ENCODE measurements at places on chromosomes 16 and 17.

GRCh38 chr17:76427501-76428231 lies 25.3 kb downstream of the UBE2O start:
- no peak for DNase-seq

DNA sequence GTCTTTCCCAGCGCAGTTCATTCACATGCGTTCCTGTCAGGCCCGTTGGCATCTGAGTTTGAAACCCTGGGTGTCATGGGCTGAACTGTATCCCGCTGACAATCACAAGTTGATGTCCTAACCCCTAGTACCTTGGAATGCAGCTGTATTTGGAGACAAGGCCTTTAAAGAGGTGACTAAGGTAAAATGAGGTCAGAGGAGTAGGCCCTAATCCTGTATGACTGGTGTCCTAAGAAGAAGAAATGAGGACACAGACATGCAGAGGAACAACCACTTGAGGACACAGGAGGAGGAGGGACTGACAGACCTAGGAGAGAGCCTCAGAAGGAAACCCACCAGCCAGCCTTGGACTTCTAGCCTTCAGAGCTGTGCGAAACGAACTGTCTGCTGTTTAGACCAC lies 33.1 kb downstream of the TRPV2 start:
- DNase-seq: no peak

DNA sequence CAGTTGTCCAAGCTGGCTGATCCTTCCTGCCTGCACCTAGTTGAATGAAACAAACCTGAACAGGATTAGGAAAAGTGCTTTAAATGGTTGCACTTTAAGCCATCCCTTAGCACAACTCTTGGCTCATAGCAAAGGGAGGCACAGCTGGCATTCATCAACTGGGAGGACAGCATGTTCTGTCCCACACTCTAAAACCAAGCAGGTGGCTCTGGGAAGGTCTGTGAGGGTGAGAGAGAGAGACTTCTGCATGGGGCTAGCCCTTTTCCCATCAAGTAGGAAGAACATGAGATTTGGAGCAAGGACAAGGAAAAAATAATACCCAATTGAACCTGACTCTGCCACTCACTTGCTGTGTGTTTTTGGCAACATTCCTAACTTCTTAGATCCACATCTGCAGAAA lies 140.9 kb upstream of the CCL2 start:
- no peak for DNase-seq

GRCh38 chr16:17205279-17206211 lies 265.2 kb downstream of the XYLT1 start:
- DNase-seq: peak; percentile 5

- no peak for DNase-seq
Measured at GRCh38 chr16:21166561-21166961, 8.1 kb downstream of the LDAF1 start.

DNA sequence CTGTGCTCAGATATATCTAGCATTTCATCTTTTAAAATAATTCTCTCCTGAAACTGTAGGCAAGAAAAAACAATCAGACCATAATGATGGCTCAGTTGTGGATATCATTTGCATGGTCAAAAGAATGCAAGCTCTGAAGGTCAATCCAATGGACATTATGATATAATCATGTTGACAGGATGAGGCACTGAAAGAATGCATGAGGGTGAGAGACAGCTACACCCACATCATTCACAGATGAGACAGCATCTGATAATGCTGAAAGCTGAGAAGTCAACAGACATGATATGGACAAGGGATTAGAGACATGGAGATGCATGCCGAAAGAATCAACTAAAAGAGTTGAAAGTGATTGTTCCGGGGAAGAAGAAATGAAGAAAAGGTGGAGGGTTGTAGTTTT lies 346.4 kb upstream of the CDH5 start:
- no peak for DNase-seq

DNA sequence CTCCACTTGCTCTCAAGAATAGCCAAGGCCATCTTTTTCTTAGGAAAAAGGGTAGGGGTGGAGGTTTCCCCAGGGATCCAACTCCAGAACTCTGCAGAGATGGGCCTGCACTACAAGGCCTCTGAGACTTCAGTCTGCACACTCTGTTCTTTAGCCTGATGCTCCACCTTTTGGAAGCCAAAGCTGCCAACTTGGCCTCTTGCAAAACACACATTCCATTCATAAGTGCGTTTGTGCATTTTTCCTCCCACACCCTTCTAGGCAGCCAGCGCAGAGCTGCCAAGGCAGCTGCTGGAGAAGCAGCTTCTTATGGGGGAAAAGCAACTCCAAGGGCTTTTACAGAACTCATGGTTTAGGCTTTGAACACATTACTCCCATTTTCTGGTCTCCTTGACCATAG lies 45.3 kb downstream of the REXO5 start:
- no peak for DNase-seq

DNA sequence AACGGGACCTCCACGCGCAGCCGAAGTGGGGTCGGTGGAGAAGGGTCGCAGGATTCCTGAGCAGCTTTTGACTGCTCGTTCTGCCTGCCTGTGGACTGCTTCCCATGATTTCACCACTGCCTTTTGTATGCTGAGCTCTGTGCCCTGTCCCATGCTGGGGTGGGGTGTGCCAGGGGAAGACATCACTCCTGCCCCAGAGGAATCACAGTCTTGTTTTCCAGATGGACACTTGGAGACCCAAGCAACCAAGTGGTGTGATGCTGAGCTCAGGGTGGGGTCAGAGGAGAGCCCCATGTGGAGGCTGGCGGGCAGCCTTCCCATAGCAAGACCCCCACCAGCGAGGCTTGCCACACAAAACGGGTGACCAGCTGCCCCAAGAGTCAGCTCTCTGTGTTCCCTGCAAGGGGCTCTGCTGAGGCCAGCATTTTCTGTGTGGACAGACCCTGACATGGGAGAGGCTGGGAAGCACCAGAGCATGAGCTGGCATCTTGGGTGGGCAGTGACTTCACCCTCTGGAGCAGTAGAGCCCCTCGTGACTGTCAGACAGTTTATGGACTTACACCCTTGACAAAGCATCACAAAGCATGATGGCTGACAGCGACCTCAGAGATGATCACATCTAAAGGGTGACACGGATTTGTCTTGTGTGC lies 111.9 kb downstream of the GNAO1 start:
- DNase-seq: no peak

DNA sequence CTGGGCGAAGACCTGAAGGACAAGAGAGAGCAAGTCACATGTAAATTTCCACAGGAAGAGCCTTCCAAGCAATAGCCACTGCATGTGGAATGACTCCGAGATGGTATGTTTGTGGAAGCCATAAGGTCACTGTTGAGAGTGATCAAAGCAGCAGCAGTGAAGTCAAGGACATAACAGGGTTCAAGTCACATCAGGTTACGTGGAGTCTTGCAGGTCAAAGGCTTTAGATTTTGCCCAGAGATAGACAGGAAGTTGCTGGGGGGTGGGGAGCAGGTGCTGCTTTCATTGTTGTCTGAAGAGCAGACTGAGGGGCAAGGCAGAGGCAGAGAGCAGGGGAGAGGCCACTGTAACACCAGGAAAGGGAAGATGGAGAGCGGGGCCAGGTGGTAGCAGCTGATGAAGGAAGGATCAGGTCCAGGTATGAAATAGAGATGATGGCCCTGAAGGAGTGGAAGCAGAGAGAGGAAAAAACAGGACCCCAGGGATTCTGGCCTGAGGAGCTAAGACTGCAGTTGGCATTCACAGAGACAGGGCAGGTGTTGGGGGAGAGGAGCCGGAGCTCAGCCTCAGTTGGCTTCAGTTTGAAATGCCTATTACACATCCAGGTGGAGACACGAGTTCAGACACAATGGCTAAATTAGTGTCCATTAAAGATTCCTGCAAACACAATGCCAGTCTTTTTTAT lies 129.3 kb upstream of the AXIN2 start:
- DNase-seq: no peak

- DNase-seq: no peak
Measured at GRCh38 chr17:43701318-43701743, 39.6 kb upstream of the MEOX1 start.

GRCh38 chr16:85755929-85756768 lies 5.3 kb upstream of the C16orf74 start:
- DNase-seq: no peak

- DNase-seq: no peak
Measured at GRCh38 chr17:80689129-80689619, 144.5 kb downstream of the RPTOR start.

DNA sequence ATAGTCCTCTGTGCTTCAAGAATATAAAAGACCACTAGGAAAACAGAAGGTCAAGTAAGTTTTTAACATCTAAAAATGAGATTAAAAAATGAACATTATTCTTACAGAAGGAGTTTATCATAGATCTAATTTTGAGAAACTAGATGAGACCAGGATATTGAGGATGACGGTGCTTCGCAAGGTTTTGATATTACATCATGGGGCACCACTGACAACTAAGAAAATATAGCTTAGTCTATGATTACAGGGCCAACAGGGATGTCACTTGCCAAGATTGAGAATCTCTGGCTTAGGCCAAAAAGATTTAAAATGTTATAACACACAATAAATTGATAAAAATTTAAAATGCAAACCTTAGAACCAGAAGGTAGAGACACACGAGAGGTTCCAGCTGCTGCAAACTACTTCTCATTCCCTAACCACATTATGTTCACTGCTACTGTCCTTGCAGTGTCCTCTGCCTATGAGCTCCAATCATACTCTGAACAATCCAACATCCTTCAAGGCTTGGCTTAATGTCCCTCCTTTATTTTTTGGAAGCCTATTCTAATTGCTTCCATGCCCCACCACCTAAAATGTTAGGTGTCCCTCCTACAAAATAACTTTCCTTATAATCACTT lies 33.2 kb downstream of the USP32 start:
- DNase-seq: no peak

GRCh38 chr17:48646183-48647102 lies 20.3 kb upstream of the HOXB9 start:
- DNase-seq: no peak

DNA sequence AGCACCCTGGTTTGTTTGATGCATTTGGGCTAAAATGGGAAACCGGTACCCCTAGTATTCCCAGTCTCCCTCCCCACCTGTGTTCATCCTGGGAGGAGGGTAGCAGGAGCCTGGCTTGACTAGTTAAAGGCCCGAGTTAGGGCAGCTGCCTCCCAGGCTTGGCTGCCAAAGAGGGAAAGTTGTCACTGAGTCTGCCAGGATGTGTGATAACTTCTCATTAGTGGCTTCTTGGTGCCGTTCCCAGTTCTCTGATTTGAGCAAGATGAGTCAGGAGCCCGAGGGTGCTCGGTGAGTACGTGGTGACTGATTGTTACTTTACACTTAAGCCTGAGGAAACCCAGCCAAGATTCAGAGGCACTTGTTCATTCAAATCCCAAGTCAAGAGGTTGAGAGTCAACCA lies 2.5 kb downstream of the KRT32 start:
- DNase-seq: no peak

DNA sequence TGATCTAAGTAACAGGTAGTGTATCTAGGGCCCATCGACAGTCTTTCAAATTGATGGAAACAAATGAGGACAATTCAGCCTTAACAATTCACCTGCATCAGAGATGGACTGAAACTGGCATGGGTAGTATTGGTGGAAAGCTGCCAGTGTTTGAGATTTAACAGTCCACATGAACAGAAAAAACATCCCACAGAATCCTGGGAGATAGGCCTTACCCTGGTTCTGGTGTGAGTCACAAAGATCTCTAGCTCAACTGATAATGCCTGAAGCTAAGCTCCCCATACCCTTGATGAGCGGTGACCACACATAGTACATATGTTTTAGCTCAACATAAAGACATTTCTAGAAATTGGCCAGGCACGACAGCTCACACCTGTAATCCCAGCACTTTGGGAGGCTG lies 21.9 kb downstream of the CRK start:
- no peak for DNase-seq

All from NCI-H1694 treated with DMSO at 0.1 percent for 48 hours (cell line).